Right renal pelvis (tissue), 4 donors: ENCODE measurements at places on chromosomes 7 and 10. TPM values are rescaled to one million over a fixed set of nuclear protein-coding genes. Genes with fewer than 3 reads are reported as not detected.

GRCh38 chr7:74173074-74173473 is 1.1 kb upstream of the EIF4H start:
- no peak for DNase-seq

DNA sequence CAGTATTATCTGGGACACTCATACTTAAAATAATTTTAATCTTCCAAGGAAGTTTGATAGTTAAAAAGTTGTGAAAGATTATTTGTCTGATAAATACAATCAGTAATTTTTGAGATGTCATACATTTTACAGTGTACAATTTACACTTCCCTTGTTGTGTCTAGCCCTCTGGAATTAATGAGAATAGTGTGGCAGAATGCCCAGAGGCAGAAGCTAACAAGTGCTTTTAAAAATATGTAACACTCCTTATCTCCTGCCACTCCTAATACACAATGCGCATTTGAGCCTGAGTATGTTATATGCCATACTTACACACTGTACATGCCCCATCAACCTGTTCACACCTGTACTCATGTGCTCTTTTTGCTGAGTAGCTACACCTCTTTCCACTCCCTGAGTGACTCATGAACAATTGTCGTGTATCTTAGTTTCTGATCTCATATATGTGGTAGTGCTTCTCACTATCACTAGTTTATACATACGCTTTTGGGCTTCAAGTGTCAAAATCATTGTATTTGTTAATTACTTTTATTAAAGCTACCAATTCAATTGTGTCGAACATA is 106.9 kb upstream of the GNAI1 start:
- DNase-seq, result no peak

DNA sequence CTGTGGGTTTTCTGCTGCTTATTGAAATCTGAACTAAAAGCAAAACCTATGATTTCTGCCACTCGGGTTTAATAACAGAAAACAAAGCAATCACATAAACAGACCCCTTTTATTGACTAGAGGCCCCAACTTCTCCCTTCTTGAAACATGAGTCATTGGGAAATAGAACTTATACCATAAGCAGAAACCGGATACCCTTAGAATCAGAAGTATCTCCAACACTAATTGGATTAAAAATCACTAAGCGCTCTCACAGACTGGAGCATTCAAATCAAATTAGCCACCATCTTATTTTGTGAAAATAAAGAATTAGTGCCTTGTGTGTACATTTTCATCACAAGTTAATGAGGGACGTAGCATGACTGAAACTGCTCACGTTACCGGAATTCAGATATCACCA is 206.9 kb downstream of the WDR11 start:
- no peak for DNase-seq

DNA sequence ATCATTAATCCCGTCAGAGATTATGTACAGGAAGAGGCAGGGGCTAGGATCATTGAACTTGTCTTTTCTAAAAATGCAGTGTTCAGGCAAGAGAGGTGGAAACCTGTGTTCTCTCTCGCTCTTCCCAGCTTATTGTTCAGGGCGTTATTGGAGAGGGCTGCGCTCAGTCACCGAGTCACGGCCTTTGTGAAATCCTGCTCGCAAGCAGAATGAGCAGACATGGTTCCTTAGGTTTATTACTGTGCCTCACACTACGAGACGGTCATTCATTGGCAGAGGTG is 631 bp upstream of the PRKRIP1 start:
- no peak for DNase-seq

DNA sequence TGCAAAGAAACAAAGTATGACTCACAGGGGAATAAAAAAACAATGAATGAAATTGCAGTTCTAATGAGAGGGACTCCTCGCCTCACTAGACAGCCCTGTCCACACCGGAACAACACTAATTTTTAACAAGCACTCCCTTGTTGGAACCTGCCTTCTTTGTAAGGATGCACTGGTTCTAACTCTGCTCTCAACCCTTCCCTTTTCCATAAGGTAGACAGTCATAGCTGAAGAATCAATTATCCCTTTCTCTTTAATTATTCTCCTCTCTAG is 65.1 kb downstream of the TSPAN12 start:
- no peak for DNase-seq

DNA sequence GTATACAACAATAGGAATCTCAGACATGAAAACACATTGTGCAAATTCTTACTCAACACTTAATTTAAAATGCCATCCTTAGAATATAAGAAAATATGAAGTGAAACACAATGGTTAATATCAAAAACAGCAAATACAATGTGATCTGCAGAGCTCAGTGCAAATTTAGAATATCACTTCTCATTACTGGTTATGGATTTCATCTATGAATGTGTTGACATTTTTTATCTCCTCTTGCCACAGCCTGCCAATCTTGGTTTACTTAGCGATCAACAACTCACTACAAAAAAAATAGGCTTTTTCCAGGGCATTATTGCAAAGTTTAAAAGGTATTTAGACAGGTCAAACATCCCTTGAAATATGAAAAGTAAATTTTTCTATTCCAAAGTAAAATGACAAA is 25.0 kb upstream of the RNF148 start:
- no peak for DNase-seq

DNA sequence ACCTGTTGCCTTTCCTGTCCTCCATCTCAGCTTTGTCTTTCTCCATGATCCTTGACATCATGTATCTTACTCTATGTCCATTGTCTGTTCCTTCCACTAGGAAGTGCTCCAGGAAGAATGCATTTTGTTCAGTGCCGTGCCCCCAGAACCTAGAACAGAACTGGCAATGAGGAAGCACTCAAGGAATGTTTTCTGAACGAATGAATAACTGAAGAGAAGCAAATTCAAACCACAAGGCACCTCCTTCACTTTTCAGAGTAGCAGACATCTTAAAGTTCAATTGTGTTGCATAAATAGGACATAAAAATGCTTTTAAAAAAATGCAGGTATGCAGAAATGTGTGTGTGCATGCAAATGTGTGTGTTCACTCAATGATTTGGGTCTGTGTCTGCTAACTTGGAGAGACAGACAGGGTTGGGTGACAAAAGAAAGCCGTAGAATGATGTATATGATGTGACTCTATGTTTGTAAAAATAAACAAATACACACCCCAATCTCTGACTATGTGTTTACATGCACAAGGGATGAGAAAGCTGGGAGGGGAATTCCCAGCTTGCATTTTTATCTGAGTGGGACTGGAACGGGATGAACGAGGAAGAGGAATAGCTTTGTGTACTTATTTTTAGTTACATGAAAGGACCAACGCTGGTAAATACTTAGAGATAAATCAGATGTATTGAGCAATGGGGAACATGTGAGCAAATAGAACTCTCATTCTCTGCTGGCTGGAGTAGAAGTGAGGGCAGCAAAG is 237.7 kb downstream of the FANK1 start:
- no peak for DNase-seq

DNA sequence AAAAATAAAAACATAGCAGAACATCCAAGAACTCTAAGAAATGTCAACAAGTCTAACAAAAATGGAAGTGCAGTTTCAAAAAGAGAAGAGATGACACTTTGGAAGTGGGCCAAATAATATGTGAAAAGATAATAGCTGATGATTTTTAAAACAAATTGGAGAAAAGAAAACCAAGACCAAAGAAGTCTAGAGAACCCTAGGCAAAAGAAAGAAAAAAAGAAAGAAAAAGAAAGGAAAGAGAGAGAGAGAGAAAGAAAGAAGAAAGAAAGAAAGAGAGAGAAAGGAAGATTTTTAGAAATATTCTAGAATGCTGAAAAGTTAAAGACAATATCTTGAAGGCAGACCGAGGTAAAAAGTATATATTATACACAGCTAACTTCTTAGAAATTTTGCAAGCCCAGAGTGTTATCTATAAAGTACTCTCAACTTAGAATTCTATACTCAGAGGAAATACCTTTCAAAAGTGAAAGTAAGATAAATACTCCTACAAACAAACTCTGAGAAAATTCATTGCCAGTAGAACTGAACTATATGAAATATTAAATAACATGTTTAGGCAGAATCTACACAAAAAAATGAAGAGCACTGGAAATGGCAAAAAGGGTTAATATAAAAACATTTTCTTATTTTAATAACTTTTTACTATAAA is 138.7 kb upstream of the SMIM30 start:
- DNase-seq, result no peak

- DNase-seq, result no peak
Measured at GRCh38 chr10:71209731-71210541, 2.4 kb upstream of the UNC5B start.

ASAH2 gene
- polyA plus RNA-seq, result 2.5 TPM

NXPH1 gene
- polyA plus RNA-seq, result 0.23 TPM

CTNNA3 gene
- polyA plus RNA-seq, result 4.1 TPM

GRM8 gene
- polyA plus RNA-seq, result 8.7 TPM

TRIM74 gene
- 1.3 TPM for polyA plus RNA-seq

CASTOR2 gene
- polyA plus RNA-seq, result 4.9 TPM

PDE1C gene
- polyA plus RNA-seq, result 4.3 TPM

VGF gene
- 0.11 TPM for polyA plus RNA-seq
